GM18507 (cell line): ENCODE measurements at places on chromosomes 7 and 10.

- DNase-seq = no peak
Measured at GRCh38 chr10:28378986-28379585, 76.2 kb upstream of the MPP7 start.

DNA sequence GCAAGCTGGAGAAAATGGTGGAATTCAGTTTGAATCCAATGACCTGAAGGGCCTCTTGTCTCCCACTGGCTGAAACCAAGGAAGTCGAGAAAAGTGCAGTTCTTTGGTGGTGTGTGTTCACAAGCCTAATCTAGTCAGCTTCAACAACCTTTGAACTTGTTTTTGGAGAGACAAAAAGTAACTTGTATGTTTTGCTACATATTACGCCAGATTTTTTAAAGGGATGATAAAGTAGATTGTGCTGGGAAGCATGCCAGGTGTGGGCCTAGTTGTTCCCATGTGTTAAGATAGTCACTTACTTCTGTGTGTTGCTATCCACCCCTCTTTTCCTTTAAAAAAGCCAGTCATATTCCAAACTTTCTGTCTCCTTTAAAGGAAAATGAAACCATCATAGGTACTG is 79.7 kb upstream of the FAM3C start:
- DNase-seq = no peak

DNA sequence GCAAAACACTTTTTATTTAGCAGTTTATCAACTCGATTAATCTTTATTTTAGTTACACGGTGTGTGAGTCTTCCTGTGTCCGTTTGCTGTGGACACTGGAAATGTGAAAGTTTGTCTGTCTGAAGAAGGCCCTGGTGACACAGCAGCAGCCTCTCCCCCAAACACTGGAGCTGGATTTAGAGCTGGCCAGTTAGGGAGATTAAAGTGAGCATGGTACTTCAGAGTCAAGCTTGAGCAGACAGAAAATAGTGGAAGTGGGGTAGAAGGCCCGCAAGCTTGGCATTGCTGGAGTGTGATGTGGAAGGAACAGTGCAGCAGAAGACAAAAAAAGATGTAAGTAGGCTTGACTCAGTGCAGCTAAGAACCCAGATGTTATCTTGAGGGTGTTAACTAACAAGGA is 85.9 kb downstream of the POM121L12 start:
- no peak for DNase-seq

GRCh38 chr7:131533151-131533559 is 23.3 kb downstream of the PODXL start:
- no peak for DNase-seq

- DNase-seq = no peak
Measured at GRCh38 chr10:114174695-114175188, 739 bp upstream of the CCDC186 start.

- no peak for DNase-seq
Measured at GRCh38 chr7:115363916-115364315, 442.0 kb downstream of the MDFIC start.

GRCh38 chr10:15197911-15198310 is 29.4 kb upstream of the NMT2 start:
- no peak for DNase-seq

DNA sequence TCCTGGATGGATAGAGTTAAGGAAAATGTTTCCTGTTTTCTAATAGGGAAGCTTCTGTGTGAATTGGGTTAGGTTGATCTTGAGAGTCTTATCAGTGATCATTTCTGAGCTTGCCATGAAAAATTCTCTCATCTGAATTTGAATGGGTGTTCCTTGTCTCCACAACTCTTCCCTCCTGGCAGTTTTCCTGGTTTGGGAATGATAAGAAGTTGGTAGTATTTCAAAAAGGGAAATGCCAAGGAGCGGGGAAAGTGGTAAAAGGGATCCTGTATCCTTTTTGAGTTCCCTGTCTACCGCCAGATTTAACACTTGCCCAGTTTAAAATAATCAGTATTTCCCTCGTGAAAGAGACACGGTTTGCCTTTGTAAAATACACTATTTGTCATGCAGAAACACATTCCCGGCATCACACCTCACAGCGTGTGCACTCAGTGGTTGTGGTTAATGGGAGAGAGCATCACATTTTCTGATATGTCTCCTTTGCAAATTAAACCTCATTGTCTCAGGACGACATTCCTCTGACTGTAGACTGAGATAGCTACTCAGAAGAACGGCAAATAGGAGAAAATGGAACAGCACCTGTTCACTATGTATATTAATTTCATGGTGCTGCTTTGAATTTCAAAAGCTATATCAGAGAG is 113.2 kb upstream of the IFRD1 start:
- DNase-seq = no peak
